ENCODE measurements at places on chromosomes 4 and X.

DNA sequence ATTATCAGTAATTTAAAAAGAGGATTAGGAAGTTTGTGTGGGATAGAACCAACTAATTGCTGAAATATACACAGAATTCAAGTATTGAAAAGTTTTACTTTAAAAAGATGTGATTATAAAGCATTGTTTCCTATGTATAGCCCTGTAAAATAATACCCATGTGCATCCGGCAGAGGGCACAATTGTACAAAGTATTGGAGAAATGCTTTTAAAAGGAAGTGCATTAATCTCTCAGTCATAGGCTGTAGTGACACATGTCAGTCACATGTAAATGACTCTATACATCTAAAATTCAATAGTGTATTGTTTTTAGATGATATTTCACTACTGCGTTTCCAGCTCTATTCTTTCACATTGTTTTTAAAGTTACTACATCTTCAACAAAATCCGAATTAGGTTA, 9.7 kb upstream of the GEMIN8 start:
- DNase-seq = peak; percentile 25

- DNase-seq = no peak
Observed at GRCh38 chr4:80873571-80873970, 156.9 kb upstream of the BMP3 start.

GRCh38 chr4:76904646-76905190, 6.8 kb upstream of the SOWAHB start:
- DNase-seq = no peak

DNA sequence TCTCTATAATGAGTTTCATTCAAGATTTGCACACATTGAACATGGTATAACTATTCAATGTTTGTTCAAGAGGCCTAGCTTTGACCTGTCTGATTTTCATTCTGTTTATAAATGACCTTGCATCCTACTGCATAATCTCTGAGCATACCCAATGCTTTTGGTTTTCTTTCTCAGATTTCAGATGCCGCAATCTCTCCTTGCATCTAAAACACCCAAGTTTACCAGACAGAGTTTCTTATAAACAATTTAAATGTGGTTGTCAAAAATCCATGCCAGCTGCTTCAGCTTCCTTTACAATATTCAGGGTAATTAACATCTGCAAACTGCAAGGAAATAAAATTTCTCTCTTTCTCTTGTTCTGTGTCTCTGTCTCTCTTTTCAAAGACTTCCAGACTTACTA, 123.0 kb upstream of the PCDH18 start:
- DNase-seq = no peak

DNA sequence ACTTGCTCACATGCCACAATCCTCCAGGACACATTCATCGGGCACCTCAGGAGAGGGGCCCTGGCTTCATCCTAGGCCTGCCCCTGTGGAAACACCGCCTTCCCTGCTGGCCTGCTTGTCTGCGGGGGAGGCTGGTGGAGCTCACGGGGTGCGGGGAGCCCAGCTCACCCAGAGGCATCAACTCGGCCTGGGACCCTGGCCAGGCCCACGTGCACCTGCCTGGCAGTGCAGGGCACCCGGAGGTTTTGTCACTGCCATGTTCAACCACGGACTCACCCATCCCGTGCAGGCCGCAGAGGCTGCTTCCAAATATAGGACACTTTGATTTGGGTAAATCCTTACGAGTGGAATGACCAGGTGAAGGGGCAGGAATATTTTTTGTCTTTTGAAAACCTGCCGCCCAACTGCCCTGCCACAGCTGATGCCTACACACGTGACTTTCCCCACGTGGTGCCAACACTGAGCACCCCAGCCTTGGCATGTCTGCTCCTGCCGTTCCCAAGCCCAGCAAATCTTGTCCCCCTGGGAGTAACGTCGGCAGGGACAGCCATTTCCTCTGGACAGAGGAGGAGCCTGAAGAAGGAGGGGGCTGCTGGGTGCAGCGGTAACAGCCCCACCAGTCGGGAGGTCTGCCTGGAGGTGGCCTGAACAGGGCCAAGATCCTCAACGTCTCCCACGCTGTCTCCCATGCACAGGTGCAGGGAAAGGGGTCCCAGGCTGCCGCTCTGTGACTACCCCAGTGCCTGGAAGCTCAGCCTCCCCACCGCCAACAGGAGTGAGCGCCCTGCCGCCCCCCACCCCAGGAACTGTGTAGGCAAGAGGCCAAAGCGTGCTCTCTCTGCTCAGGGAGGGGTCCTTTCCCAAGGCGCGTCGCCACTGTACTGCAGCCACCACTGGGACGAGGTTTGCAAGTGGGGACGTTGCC, 8.5 kb downstream of the MXD4 start:
- no peak for DNase-seq

All from T47D (cell line).